ENCODE measurements at places on chromosomes 7 and 10.

DNA sequence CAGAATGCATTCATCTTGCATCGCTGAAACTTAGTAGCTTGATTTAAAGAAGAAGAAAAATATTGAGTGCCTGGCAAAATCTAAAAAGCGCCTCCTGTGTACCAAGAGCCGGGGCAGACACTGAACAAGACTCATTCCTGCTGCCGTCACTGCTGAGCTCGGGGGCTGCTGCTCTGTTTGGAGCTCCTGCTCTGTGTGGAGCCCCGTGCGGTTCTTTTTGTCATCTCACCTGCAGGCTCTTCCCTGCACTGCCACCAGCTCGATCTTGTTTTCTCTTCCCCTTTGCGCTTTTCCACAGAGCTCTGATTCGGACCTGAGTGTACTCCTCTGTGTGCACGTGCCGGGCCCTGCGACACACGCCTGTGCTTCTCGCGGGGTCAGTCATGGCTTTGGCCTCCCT is 462.1 kb upstream of the DPP6 start:
- DNase-seq: no peak

- no peak for DNase-seq
Measured at GRCh38 chr10:27359792-27360355, 119.3 kb upstream of the ACBD5 start.

DNA sequence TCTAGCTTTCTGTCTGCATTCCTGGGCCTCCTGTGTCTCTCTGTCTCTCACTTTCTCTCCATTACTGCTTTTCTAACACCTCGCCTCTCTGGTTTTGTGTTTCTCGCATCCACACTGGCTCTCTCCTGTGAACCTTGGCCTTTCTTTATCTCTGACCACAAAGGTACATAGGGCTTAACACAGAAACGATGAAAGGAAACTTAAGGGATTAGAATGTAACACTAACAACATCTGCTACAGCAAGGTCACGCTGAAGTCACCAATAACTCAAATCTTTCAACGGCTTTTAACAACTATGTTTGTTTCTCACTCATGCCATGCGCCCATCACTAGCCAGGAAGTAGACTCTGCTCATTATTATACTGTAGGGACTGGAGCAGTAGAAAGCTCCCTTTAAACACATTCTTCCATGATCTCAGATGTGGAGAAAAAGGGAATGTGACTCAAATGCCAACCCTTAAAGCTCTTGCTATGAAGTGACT is 9.3 kb upstream of the OR6V1 start:
- no peak for DNase-seq

DNA sequence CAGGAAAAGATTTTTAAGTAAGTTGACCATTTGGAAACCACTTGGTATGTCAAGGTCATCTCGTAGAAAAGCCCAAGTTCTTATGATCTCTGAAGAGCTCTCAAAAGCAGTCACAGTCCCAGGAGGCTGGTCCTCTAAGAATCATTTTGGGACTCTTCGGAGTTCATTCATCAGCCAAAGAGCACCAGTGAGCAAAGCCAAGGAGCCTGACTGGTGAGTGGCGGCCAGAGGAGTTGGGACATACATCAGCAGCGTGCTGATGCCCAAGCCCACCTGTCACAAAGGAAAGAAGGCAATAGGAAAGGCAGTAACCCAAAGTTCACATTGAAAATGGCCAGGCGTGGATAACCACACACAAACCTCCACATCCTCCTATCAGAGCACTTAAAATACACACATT is 17.5 kb downstream of the COX15 start:
- DNase-seq: no peak

DNA sequence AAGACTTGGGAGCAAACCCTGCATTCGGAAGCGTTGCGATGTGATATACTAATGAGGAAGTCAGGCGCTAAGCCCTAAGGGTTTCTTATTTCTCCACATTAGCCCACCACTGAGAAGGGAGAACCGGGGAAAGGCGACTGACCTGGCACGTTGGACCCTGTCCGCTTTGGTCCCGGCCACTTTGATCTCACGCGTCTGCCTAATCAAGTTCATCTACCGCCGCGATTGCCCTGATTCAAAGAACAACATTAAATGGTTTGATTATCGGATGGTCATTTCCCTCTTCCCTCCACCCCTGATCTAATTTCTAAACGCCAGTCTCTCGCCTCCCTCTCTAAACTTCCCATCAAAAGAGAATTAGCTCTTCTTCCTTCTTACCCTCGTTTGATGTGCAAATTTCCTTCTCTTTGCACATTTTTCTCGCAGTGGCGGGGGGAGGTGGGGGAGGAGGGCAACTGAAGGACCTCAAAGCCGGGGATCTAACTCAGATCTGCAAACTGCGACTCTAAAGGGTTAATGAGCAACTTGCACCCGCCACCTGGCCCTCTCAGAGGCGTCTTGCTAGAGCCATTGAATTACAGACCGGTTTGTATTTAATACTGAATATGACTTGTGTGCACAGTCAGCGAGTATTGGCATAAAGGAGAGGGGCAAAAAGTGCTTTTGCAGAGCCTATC is 687 bp upstream of the DKK1 start:
- DNase-seq: no peak

DNA sequence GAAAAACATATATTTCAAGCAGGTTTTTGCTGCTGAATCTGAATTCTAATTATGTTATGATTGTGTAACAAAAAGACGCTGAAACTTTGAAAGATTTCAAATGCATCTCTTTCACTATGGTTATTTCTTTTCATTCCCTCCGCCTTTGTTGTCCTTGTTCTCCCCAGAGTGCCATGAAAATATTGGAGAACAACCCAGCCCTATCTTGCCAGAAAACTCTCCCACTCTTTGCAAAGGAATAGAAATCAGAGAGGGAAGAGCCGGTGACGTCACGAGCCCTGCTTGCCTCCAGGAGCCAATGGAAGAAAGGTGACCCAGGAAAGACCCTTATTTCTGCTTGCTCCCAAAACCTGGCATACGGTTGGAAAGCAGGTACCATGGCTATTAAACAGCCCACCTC is 3.4 kb downstream of the GFRA1 start:
- DNase-seq: no peak

DNA sequence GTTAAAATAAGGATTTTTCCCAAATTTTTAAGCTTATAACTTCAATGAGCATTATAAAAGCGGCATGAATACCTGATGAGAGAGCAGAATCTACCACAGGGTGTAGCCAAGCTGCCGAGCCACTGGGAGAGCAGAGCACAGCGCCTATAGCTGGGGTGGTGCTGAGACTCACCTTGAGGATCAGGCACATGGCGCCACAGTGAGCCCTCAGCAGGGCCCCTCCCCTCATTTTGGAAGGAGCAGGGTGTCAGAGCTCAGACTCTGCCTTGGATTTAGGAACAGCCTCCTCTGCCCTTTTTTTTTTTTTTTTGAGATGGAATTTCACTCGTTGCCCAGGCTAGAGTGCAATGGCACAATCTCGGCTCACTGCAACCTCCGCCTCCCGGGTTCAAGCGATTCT is 118.6 kb downstream of the SRPK2 start:
- no peak for DNase-seq

DNA sequence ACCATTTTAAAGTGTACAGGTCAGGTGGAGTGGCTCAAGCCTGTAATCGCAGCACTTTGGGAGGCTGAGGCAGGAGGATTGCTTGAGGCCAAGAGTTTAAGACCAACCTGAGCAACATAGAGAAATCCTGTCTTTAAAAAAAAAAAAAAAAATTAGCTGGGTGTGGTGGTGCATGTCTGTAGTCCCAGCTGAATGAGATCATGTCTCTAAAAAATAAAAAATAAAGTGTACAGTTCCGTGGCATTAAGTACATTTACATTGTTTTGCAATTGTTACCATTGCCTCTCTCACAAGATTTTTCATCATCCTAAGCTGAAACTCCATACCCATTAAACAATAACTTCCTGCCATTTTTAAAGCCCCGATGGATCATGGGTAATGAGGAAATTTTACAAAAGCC is 20.6 kb downstream of the PLCE1 start:
- DNase-seq: no peak

- DNase-seq: no peak
Measured at GRCh38 chr10:123150271-123150985, 2.5 kb downstream of the HMX2 start.

DNA sequence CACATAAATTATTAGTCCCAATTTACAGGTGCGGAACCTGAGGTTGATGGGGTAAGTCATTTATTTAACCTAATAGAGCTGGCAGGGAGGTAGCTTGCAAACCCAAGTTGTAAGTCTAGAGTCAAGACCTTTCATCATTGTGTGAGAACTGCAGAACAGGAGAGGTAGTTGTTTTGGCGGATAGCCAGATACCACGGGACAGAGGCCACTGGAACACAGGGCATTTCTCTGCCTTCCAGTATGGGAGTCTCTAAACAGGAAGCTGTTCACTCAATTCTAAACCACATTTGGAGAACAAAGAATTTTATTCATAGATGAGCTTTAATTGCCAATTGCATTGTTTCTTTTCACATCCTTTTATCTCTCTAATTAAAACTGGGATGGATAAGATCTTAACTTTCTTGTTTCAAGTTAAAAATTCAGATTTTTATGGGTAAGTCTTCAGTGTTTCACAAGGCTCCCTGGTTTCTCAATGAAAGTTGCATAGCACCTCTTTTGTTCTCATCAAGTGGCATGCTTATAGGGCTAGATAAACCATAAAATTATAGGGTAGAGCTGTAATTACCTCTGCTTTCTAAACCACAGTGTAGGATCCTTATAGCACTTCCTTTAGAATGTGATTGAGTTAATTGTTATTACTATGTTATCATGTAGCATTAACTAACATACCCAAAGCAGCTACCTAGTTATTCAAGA is 489.0 kb downstream of the GATA3 start:
- no peak for DNase-seq

GRCh38 chr7:103297837-103298179 is 573 bp downstream of the PMPCB start:
- DNase-seq: no peak

- no peak for DNase-seq
Measured at GRCh38 chr7:8113184-8113583, 144.6 kb downstream of the GLCCI1 start.

GRCh38 chr10:117830205-117830604 is 216.5 kb downstream of the RAB11FIP2 start:
- DNase-seq: no peak

DNA sequence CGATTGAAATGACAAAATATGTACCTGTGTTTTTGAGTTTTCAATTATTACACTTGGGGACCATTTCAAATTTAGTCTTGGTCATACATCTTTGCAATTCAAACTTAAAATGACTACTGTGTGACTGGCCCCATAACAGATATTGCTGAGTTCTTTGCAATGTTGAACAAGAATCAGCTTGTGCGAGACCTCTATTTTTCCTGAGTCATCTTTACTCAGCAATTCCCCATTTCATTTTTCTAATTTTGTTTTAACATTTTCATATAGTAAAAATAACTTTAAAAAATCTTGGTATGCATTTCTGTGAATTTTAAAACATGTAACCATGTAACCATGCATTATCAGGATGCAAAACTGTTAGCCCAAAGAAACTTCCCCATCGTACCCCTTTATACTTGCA is 678.1 kb downstream of the ANKRD7 start:
- no peak for DNase-seq

- DNase-seq: no peak
Measured at GRCh38 chr7:87473986-87474385, 1.5 kb downstream of the ABCB4 start.

GRCh38 chr10:80760914-80761371 is 223.2 kb downstream of the SH2D4B start:
- no peak for DNase-seq

GRCh38 chr7:157589680-157590079 is 252.9 kb downstream of the DNAJB6 start:
- no peak for DNase-seq

- no peak for DNase-seq
Measured at GRCh38 chr7:74222851-74223710, 13.3 kb downstream of the LAT2 start.

DNA sequence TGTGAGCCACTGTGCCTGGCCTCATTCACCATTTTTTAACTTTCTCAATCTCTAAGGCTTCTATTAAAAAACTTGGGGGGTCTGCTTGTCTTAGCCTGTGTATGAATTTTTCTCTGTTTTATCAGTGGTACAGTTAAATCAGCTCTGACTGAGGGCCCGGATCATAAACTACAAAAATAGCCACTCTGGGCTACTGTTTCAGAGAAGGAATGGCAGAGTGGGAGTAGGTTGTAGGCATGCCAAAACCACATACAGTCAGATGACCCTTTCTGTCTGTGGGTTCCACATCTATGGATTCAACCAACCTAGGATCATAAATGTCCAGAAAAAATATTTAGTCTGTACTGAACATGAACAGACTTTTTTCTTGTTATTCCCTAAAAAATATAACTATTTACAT is 21.3 kb downstream of the TBC1D12 start:
- DNase-seq: no peak

- no peak for DNase-seq
Measured at GRCh38 chr10:48890888-48891850, 48.5 kb downstream of the LRRC18 start.

DNA sequence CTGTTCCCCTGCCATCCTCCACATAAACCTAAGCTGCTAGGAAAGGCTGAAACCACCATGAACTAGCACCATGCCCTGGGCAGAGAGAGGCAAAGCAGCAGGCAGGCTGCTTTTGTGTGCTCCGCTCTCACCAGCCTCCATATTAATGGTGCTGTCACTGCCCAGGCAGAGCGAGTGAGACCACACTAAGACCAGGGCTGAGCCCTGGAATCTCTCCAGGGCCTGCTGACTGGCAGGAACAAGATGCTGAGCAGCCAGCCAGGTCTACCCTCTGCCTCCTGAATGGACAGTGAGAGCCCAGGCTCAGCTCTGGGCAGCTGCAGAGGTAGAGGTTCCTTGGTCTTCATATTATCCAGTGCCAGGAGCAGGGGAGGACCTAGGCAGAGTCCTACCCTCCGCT is 1.6 kb upstream of the CRHR2 start:
- DNase-seq: no peak

- no peak for DNase-seq
Measured at GRCh38 chr10:48773580-48773979, 88.9 kb downstream of the WDFY4 start.

DNA sequence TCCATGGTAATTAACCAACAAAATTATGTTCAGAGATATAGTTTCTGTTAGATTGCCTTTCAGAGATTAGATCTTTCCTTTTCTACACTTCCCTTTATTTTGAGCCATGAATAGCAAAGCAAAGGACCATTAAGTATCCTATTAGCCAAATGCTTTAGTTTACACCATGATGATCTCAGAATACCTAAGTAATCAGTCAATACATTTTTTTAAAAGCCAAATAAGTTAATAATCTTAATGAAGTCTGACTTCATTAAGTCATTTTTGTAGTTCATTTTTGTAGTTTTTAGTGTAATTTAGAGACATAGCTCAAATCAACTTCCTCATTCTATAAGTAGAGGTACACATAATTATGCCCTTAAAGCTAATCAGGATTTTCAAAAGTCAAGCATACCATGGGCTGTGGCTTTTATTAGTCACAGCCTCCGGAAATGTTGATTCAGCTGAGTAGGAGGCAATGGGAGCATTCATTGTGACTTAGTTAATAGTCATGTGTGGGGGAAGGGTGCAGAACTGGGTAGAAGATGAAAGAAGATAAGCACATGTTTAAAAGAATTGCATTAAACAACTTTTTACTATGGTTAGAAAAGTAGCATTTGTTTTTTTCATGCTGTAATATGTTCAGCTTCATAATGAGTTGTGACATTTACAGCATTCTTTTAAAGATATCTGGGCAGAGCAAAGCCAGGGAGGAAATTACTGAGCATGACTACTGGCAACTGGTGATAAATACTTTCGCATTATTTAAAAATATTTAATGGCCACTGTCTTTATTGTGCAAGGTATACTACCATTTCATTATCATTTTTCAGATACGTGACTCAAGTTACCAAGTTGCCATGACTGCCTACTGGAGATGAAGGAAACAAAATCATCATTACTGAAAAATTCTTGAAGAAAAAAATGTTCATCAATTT is 57.3 kb upstream of the CCDC71L start:
- no peak for DNase-seq
